ENCODE measurements at places on chromosomes 7 and 10. TPM values are rescaled to one million over a fixed set of nuclear protein-coding genes. Genes with fewer than 3 reads are reported as not detected.

Gene ACTL6B
- not detected for total RNA-seq

DNA sequence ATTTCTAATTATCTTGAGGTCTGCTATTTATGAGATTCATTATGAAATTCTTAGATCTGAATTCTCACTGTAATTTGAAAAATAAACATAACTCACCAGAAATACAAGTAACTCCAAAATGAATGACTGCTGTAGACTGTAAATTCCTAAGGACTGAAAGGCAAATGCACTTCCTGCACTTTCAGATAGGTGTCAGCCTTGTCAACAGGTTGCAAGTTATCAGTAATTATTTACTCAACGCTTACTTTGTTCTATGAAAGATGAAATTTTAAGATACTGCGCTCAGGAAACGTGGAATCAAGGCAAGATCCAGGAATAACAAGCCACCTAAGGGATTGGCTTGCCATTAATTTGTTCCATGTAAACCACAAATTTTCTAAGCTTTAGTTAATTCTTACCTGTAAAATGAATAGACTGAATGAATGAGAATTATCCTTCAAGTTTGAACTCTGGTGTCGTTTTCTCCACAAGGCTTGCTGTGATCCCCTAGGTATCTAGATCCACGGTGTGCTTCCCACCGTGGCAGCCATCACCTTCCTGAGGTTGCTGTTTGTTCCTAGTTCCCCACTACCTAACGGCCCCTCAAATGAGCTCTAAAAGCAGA lies 12.6 kb downstream of the DHX32 start:
- no peak for DNase-seq

- DNase-seq: no peak
Observed at GRCh38 chr7:158264881-158265742, 322.5 kb downstream of the PTPRN2 start.

DNA sequence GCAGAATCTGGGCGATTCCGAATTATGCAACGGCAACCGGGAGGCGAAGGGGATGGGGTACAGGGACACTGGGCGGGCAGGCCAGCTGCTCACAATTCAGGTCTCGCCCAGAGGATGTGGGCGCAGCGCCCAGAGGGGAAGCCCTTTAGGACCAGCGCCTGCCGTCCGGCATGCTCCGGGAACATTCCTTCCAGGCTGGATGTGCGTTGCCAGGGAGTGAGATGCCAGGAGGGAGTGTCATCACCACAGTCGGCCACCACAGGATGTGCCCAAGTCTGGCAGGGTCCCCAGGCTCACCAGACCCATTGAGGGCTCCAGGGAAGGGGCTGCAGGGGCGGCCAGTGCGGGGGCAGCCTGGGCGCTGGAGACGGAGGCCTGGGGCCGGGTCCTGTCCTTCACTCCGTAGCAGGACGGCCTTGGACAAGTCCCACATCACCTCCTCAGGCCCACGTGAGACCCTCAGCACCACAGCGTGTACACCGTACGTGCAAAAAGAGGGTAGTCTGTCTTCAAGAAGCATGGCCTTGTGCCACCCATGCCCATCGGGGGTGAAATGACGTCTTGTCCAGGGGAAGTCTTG lies 63.9 kb downstream of the FOXL3 start:
- DNase-seq: peak; percentile 41

DNA sequence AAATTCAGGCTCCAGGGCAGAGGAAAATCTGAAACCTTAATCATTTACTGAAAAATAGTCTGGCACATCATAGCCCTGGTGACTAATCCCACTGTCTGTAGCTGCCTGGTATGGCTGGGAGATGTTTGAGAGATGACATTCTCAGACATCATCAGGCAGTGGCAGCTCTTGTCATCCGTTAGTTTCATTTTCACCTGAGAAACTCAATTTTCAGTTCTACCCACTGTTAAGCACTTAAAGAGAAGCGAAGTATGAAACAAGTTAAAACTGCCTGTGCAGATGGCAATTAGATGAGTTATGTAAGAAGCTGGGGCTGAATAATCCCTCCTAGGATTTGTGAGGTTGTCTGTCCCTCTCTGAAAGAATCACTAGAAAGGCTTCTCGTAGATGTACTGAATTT lies 150.2 kb downstream of the NSUN6 start:
- DNase-seq: no peak

Gene KIAA1549
- total RNA-seq: 1.5 TPM

DNA sequence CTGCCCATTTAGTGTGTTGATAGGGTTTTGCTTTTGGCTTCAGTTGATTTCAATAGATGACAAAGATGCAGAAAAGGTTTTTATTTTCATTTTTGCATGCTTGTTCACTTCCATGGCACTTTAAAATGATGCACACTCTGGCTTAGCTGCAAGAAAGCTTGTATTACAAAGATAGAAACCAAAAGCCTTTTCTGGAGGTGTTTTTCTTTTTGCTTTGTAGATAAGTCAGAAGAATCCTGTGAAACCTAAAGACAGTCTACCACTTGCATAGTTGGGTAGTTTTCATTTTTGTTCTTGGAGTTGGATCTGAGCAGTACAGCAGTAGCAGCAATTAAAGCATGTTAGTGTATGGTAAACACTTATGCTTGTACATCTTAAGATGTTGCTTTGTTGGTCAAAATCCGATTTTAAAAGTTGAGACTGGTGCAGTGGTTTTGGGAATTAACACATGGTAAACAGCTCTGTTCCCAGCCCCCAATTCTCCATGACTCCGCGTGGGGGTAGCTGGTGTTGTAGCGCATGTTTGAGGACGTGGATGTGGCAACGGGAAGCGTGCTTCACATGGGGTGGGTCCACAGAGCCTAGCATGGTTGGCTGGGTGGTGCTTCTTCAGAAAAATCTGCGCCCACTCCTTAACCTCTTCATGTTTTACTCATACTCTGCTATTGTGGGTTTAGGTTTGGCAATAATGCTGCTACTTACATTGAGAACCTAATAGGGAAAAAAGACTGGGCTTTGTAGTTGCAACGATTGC lies 19.8 kb downstream of the CCNY start:
- DNase-seq: no peak

- no peak for DNase-seq
Observed at GRCh38 chr10:28942012-28942411, 264.7 kb downstream of the BAMBI start.

DNA sequence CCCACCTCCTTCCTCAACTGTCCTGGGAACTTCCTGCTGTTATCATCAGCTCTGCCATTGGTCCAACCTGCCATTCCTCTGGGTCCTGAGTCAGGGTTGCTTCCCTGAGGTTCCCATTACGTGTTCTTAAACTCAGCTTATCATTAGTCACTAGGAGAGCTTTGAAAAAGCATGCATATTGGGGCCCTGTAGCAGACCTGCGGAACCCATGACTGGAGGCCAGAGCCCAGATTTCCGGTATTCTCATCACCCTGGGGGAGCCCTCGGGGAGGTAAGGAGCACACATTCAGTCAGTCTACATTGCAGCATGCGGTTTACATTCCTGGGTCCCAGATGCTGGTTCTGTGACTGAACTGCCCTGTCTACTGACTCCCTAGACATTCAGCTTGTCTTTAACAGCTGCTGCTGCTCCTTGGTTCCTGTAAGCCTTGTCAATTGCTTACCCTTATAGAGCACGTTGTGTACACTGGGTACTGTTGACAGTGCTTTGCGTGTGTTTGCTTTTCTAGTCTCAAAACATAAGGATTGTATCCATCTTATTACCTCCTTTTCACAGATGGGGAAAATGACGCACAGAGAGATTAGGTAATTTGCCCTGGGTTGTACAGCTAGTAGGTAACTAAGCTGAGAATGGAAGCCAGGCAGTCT lies 12.8 kb downstream of the CDHR3 start:
- no peak for DNase-seq

GRCh38 chr7:147803151-147803550 lies 787.4 kb upstream of the C7orf33 start:
- DNase-seq: no peak

- no peak for DNase-seq
Observed at GRCh38 chr10:130234171-130234965, 98.2 kb downstream of the GLRX3 start.

Data from uterus (tissue), 4 donors.